ENCODE measurements at places on chromosomes 1 and 21. TPM values are rescaled to one million over a fixed set of nuclear protein-coding genes. Genes with fewer than 3 reads are reported as not detected.

The TMEM35B gene
- 41.7 TPM for total RNA-seq

The BRINP3 gene
- total RNA-seq = not detected

GRCh38 chr21:46005481-46005881 lies 23.9 kb downstream of the COL6A1 start:
- no peak for DNase-seq
- H3K4me1 ChIP-seq = no peaks in the 10 kb centered on the region
- H3K4me3 ChIP-seq = no peak overlapping the region
- no peak overlapping the region for H3K27ac ChIP-seq
- no peaks in the 10 kb centered on the region for H3K27me3 ChIP-seq

DNA sequence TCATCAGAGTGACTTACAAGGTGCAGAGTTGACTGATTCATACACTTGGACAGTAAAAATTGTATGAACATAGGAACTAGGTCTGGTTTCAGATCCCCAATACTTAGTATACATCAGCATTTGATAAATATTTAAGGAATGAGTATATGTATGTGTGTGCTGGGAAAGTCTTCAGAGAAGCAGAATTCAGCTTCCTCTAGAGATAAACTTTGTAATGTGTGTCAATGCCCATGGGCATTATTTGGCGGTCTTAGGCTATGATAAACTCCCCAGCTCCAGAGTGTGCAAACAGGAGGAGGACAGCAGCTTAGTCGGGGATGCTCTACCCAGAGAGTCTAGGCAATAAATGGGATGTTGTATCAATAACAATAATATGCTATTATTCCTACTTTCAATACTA lies 2.9 kb upstream of the CAMK1G start:
- H3K4me3 ChIP-seq = no peak overlapping the region
- DNase-seq = no peak
- H3K27me3 ChIP-seq = no peaks in the 10 kb centered on the region
- H3K36me3 ChIP-seq = no peaks in the 10 kb centered on the region
- H3K27ac ChIP-seq = no peak overlapping the region

The IFI44L gene
- 0.40 TPM for total RNA-seq

- H3K36me3 ChIP-seq = peaks cover 10% of the 10 kb centered on the region
- H3K4me3 ChIP-seq = no peak overlapping the region
- H3K27ac ChIP-seq = no peak overlapping the region
- H3K4me1 ChIP-seq = no peaks in the 10 kb centered on the region
- no peaks in the 10 kb centered on the region for H3K27me3 ChIP-seq
These were observed 46.7 kb downstream of the EPS15 start for GRCh38 chr1:51472359-51472758.

- H3K36me3 ChIP-seq = no peaks in the 10 kb centered on the region
- H3K4me3 ChIP-seq = no peak overlapping the region
These were observed 278.1 kb downstream of the AJAP1 start for GRCh38 chr1:4932311-4933030.

DNA sequence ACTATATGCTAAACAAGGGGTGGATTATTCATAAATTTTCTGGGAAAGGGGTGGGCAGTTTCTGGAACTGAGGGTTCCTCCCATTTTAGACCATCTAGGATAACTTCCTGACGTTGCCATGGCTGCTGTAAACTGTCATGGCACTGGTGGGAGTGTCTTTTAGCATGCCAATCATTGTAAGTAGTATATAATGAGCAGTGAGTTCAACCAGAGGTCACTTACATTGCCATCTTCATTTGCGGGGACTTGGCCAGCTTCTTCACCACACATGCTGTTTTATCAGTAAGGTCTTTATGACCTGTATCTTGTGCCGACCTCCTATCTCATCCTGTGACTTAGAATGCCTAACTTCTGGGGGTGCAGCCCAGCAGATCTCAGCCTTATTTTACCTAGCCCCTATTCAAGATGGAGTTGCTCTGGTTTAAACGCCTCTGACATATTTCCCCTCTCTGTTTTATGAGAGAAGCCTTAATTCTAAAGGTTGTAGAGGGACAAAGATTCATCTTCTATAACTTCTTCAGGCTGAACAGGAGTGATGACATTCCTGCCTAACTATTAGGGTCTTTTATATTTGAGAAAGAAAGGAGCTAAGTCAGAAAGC lies 60.4 kb downstream of the DIP2A start:
- no peak for DNase-seq
- H3K36me3 ChIP-seq = no peaks in the 10 kb centered on the region
- no peaks in the 10 kb centered on the region for H3K4me1 ChIP-seq
- no peak overlapping the region for H3K4me3 ChIP-seq

- no peaks in the 10 kb centered on the region for H3K36me3 ChIP-seq
- peaks cover 18% of the 10 kb centered on the region for H3K27me3 ChIP-seq
- no peak for DNase-seq
- H3K27ac ChIP-seq = no peak within 1 kb of the TSS
- H3K4me1 ChIP-seq = no peaks in the 10 kb centered on the region
These were observed at the start of gene OPRD1 for GRCh38 chr1:28811766-28812668. TSS of gene OPRD1 (plus strand) at chr1:28812170. CDS start at chr1:28812384, 214 bp downstream.

The ASTN1 gene
- total RNA-seq = not detected

DNA sequence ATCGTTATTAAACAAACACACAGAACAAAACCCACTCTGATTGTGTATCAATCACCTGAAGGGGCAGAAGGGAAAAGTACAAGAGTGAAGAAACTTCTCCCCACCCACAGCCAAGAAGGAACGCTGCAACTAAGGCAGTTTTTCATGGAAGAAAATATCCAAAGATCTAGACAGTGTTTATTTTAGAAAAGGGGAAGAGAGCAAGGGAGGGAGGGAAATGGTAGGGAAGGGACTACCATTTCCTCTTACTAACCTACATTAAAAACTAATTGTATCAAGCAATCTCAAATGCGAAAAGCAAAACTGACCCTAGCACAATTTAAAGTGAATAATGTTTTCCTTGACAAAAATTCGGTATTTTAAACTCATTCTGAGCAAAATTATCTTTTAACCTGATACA lies 3.5 kb downstream of the NRIP1 start:
- no peaks in the 10 kb centered on the region for H3K27me3 ChIP-seq
- no peak for DNase-seq
- H3K36me3 ChIP-seq = peaks cover 14% of the 10 kb centered on the region
- H3K27ac ChIP-seq = peak overlapping the region; percentile 8
- peaks cover 50% of the 10 kb centered on the region for H3K4me1 ChIP-seq

DNA sequence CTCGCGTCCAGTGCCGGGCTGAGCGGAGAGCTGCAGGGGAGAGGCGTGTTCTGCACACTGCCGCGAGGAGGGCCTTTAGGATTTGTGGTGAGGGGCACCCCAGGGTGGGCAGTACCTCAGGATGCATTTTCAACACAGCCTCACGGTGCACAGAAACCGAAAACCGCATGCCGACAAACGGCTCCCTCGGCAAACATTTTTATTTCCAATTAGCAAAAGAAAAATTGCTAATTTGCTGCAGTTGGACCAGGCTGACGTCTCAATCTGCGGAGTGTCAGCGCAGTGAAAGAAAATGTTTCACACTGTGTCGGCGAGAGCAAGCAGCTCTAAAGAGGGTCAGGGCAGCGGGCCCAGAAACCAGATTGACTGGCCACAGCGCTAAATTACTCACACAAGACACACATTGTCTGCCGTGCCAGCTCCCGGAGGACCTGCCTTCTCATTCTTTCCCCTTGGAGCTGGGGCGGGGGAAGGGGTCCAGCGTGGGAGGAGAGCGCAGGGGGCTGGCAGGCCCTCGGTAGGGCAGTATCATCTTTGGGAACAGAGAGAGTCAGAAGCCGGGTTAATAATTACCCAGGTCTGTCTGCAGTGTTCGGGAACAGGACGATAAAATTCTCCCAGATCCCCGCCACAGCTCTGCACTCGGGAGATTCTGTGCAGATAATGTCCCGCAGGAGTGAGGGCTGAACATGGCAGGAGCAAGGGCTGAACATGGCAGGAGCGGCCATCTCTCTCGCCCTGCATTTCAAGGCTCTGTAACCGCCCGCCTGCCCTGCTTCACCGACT lies 150.2 kb downstream of the PRDM16 start:
- peaks cover 95% of the 10 kb centered on the region for H3K27me3 ChIP-seq
- H3K36me3 ChIP-seq = no peaks in the 10 kb centered on the region
- H3K4me3 ChIP-seq = no peak overlapping the region
- no peak for DNase-seq

- DNase-seq = no peak
- H3K4me1 ChIP-seq = no peaks in the 10 kb centered on the region
- H3K27ac ChIP-seq = no peak overlapping the region
- H3K36me3 ChIP-seq = no peaks in the 10 kb centered on the region
- H3K27me3 ChIP-seq = no peaks in the 10 kb centered on the region
These were observed 153.8 kb downstream of the ADGRL2 start for GRCh38 chr1:81954534-81955020.

DNA sequence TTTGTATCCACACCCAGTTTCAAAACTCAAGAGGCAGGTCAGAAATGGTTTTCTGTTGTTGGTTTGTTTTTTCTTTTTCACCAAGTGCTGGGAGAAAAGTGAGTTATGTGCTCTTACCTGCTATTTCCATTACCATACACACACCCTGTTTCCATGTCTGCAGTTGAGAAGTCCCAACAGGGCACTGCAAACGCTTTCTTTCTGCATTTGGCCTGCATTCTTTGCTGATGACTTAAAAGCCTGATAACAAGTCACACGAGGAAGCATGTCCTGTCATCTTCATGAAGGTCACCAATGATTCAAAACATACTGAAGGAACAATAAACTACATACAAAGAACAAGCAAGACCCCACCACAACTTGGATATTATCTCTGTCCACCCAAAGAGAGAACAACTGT lies 24.8 kb upstream of the KCNE1 start:
- DNase-seq = peak; percentile 26
- no peaks in the 10 kb centered on the region for H3K36me3 ChIP-seq
- peaks cover 21% of the 10 kb centered on the region for H3K4me1 ChIP-seq
- H3K4me3 ChIP-seq = no peak overlapping the region
- H3K27ac ChIP-seq = no peak overlapping the region

The FCRL2 gene
- total RNA-seq = not detected

The RPE65 gene
- not detected for total RNA-seq

- no peaks in the 10 kb centered on the region for H3K36me3 ChIP-seq
- H3K4me1 ChIP-seq = peaks cover 17% of the 10 kb centered on the region
- H3K27me3 ChIP-seq = no peaks in the 10 kb centered on the region
- no peak overlapping the region for H3K27ac ChIP-seq
These were observed 51.7 kb upstream of the EDEM3 start for GRCh38 chr1:184806296-184806721.

The PFKL gene
- 73.8 TPM for total RNA-seq

DNA sequence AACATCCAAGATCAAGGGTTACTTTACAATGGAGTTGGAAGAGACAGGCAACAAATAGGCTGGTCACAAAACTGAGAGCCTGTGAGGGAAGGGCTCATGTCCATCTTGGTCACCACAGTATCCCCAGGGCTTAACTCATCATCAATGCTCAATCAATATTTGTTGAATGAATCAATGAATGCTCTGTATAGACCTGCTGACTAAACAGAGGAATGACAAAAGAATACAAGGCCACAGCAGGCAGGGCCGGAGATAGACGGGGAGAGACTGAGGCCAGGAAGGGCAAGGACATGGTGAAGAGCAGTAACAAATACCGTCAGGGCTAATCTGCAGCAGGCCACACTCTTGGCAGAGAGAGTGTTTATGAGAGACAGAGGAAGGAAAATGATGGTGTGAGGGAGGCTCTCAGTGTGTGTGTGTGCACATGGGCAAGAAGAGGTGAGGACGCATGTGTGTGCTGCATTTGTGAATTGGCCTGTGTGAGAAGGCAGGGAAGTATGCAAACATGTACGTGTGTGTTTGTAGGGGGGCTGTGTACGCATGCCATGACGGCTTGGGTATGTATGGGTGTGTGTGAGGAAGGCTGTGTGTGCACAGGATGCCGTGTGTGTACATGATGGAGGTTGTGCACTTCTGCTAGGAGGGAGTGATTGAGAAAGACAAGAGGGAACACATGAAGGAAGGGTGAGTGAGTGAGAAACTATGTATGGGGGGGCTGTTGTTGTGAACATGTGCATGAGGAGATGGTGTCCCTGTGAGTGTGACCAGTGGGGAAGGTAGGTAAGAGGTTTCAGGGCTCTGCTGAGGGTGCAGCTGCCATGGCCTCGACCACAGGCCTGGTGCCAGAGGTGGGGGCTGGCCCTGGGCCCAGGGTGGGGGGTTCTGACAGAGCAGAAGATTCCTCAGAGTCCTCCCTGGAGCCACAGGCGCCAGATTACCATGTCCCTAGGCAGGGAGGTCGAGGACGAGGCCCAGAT lies 15.4 kb downstream of the AHDC1 start:
- H3K27ac ChIP-seq = no peak overlapping the region
- H3K4me3 ChIP-seq = no peak overlapping the region
- H3K4me1 ChIP-seq = peaks cover 16% of the 10 kb centered on the region
- H3K27me3 ChIP-seq = no peaks in the 10 kb centered on the region
- no peaks in the 10 kb centered on the region for H3K36me3 ChIP-seq

DNA sequence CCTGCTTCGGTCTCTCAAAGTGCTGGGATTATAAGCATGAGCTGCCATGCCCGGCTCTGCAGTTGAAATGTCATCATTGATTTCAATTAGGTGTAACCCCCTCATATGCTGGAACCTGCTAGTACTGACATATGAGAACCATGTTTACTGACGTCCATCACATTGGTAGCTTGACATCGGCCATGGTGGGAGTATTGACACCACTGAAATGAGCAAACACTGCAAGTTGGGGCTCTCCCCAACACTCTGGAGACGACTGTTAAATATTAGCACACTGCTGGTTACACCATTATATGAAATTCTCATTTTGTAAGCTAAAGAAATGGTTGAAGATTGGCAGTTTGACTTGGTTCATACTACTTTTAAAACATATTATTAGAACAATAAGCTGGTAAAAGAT lies 63.7 kb downstream of the CNST start:
- H3K4me1 ChIP-seq = peaks cover 18% of the 10 kb centered on the region
- no peak overlapping the region for H3K27ac ChIP-seq
- H3K27me3 ChIP-seq = no peaks in the 10 kb centered on the region
- DNase-seq = no peak
- no peaks in the 10 kb centered on the region for H3K36me3 ChIP-seq
